Choroid plexus epithelial cell (primary cell): ENCODE measurements at places on chromosomes 5 and 9.

GRCh38 chr5:118791926-118792734, 196.2 kb downstream of the DTWD2 start:
- DNase-seq, result peak; percentile 91

DNA sequence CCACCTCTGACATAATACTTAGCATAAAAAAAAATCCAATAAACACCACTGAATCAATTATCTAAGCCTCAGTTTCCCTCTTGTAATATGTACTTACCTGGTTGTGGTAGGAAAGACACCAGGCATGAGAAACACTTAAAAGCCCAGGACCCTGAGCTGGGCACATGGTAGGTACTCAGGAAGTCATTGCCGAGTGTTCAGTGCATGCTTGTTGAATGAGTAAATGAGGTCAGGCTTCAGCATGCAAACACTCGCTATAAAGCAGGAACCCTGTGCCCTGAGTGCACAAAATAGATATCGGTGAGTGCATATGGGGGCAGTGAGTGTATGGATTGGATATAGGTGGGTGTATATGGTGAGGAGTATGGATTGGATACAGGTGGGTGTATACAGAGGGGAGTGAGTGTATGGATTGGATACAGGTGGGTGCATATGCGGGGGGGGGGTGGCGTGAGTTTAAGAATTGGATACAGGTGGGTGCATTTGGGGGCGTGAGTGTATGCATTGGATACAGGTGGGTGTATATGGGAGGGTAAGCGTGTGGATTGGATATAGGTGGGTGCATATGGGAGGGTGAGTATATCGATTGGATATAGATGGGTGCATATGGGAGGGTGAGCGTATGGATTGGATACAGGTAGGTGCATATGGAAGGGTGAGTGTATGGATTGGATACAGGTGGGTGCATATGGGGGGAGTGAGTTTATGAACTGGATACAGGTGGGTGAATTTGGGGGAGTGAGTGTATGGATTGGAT, 194.3 kb upstream of the MSX2 start:
- DNase-seq, result no peak

- DNase-seq, result peak; percentile 72
Measured at GRCh38 chr5:138686668-138687067, 66.6 kb upstream of the CTNNA1 start.

- no peak for DNase-seq
Measured at GRCh38 chr5:6466975-6467567, 18.4 kb downstream of the UBE2QL1 start.

DNA sequence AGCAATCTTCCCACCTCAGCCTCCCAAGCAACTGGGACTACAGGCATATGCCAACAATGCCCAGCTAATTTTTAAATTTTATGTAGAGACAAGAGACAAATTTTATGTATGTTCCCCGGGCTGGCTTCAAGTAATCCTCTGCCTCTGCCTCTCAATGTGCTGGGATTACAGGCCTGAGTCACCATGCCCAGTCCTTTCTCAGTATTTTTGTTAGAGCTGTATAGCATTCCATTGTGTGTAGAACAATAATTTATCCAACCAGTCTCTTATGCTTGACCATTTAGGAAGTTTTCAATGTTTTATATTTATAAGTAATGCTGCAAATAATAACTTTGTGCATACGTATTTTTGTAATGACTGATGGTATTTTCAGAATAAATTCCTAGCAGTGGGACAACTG, 38.9 kb upstream of the CTXN3 start:
- DNase-seq, result no peak

- peak; percentile 89 for DNase-seq
Measured at GRCh38 chr5:76372323-76373054, 30.6 kb upstream of the IQGAP2 start.

- DNase-seq, result no peak
Measured at GRCh38 chr5:56606192-56606591, 209.2 kb upstream of the MAP3K1 start.

- DNase-seq, result no peak
Measured at GRCh38 chr5:26482076-26482809, 556.1 kb downstream of the CDH9 start.

GRCh38 chr9:22446589-22446949, at the start of gene DMRTA1:
TSS of gene DMRTA1 (plus strand) at chr9:22446824. CDS start at chr9:22447066, 242 bp downstream.
- DNase-seq, result peak; percentile 81

GRCh38 chr9:136011376-136011702, 50.2 kb upstream of the UBAC1 start:
- DNase-seq, result no peak

DNA sequence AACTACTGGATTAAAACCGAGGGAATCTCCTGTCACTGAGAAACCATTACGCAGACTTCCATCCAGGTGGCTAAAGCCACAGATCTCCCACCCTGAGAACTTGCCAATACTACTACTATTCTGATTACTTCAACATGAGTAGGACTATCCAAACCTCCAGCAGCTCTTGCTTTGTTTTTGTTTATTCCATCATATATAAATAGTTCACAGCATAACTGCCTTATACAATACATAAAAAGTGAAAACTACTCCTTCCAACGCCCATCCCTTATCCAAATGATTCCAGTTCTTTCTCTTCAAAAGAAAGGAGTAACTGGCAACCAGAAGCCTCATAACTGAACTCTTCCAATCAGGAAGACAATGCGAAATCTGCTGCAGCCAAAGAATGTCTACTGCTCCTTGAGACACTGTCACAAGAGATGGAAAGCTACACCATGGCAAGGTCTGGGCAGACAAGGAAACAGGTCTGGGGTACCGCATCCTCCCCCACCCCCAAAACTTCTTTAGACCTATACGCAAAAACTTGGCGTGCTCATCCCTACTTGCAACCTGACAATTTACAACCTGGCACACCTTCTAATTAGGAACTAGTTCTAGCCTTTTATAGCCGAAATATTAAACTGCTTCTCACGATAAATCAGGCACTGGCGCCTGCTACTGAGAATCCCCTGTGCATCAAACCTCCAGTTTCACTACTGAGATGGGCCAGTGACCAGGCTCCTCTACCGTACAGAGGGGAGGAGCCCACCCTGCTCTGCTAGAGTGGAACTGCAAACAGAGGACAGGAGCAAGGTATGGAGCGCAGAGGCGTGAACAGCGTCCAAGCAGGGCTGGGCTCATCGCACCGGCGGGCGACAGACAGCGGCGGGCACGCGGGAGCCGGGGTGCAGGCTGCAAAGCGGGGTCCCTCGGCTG, 986 bp downstream of the PLPP1 start:
- peak; percentile 66 for DNase-seq

DNA sequence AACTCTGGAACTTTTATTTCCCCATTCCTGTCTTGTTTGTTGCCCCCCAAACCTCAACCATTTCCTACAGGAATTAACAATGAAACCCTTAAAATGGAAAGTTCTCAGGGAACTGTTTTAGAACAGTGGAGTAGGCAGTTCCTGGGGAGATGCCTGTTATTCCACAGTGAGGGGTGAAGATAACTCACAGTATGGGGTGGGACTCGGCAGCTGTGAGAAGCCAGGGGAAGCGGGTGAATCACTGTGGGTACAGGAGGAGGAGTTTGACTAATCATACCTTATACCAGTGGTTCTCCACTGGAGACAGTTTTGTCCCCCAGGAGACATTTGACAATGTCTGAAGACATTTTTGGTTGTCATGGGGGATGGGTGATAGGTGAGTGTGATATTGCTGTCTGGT, 36.9 kb upstream of the GLRA1 start:
- DNase-seq, result peak; percentile 64
